Kidney (tissue), 22 donors: ENCODE measurements at places on chromosomes 5 and 9. TPM values are rescaled to one million over a fixed set of nuclear protein-coding genes. Genes with fewer than 3 reads are reported as not detected.

- no peak for DNase-seq
These were observed 42.6 kb upstream of the MAP3K1 start for GRCh38 chr5:56772767-56773166.

DNA sequence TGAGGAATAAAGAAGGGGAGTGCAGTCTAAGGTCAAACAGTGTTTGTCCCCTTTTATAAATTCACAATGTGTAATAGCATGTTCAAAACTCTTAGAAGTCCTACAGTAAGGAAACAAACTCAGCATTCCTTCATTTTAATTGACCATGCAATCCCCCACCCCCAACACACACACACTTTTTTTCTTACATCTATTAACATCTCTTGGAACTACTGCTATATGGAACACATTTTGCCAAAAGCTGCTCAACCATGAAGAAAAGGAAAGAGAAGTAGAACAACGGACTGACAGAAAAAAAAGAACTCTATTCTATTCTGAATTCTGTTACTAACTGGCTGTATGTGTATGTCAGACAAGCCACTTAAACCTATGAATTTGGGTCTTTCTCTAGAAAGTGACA, 2.8 kb upstream of the CTNNAL1 start:
- DNase-seq = peak; percentile 85

DNA sequence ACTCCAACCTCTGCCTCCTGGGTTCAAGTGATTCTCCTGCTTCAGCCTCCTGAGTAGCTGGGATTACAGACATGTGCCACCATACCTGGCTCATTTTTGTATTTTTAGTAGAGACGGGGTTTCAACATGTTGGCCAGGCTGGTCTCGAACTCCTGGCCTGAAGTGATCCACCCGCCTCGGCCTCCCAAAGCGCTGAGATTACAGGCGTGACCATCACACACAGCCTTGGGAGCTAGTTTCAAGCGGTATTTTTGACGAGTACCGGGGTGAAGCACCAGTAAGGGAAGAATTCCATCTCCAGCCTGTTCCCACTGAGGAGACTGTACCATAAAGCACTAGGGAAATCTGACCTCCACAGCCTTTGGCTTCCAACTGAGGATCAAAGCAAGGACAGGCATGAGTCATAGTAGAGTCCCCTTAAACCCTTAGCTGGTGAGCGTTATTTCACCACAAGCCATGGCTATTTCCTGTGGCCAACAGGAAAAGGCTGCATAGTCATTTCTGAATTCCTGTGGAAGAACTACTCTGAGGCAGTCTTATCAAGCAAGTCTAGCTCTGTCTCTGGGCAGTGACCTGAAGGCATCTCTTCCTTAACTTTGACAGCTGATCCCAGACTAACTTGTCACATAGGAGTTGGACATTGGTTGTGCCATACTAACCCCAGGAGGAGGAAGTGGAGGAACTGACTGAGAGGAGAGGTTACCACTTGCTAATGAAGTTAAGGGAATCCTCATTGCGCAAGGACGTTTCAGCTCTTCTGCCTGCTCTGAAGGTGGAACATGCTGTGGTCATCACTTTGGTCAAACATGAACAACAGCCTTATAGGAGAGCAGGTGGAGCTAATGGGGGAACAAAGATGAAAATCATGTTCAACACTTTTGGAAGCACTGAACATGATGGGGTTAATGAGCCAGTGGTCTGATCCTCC, 85.8 kb upstream of the DMRT1 start:
- DNase-seq = no peak

DNA sequence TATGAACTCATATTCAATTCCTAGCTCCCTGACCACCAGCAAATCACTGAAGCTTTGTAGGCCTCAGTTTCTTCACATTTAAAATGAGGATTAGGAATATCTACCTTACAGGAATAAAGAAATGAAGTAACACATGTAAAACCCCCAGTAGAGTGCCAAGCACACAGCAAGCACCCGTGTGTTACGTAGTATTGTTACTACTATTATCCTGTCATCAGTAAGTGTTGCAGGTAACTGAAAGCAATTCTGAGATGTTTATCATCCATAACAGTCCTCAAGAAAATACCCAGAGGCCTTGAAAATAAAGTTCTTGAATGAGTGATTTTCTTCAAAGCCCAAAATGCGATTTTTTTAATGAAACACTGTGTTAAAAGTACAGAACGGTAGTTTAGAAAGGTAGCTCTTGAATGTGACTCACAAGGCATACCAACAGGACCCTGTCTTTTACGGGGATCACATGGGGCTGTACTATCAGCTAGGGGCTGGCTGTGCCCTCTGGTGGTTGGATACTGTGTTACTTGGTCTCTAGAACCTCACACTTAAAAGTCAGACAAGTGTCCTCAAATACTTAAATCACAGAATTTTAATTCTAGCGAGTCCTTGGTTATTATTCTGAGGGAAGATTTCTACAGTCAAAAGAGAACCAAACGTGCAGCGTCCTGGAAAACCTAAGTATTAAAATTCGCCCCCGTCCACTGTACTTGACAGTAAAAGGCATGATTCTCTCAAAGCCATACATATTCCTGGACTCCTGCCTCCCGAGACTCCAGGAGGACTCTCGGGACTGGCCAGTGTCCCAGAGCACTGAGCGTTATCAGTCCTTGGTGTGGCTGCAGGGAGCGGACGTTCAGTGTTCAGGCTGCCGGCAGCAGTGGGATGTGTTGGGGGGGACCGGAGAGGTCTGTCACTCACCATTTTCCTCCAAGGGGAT, 725 bp downstream of the NDUFB6 start:
- DNase-seq = peak; percentile 72

Gene NUTM2G
- not detected for total RNA-seq

Gene PKD2L2
- not detected for total RNA-seq
